Suppressor macrophage treated with lipopolysaccharide for 4 hours (primary cell): ENCODE measurements at places on chromosomes 12 and 14.

- no peak for DNase-seq
Observed at GRCh38 chr12:80625051-80625450, 82.4 kb upstream of the MYF6 start.

DNA sequence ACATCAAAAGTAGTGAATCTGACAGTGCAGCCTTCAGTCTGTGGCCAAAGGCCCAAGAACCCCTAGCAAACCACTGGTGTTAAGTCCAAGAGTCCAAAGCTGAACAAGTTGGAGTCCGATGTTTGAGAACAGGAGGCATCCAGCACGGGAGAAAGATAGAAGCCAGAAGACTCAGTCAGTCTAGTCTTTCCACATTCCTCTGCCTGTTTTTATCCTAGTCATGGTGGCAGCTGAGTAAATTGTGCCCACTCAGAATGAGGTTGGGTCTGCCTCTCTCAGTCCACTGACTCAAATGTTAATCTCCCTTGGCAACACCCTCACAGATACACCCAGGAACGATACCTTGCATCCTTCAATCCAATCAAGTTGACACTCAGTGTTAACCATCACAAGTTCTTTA, 1255.4 kb downstream of the LRFN5 start:
- no peak for DNase-seq

GRCh38 chr12:121812921-121813896, 9.4 kb downstream of the SETD1B start:
- peak; percentile 45 for DNase-seq

- no peak for DNase-seq
Observed at GRCh38 chr12:74608231-74608775, 70.7 kb downstream of the ATXN7L3B start.

- peak; percentile 11 for DNase-seq
Observed at GRCh38 chr12:119328111-119328510, 6.4 kb upstream of the CCDC60 start.

- DNase-seq: peak; percentile 52
Observed at GRCh38 chr12:89451841-89452251, 72.8 kb downstream of the GALNT4 start.
